ENCODE measurements at places on chromosomes 3 and 15. TPM values are rescaled to one million over a fixed set of nuclear protein-coding genes. Genes with fewer than 3 reads are reported as not detected.

IL17RD gene
- 3.4 TPM for total RNA-seq

COLQ gene
- total RNA-seq: 0.36 TPM

SLC28A2 gene
- not detected for total RNA-seq

SHC4 gene
- 3.9 TPM for total RNA-seq

NRROS gene
- total RNA-seq: 1.0 TPM

CCDC33 gene
- not detected for total RNA-seq

ST8SIA2 gene
- total RNA-seq: not detected

CADM2 gene
- total RNA-seq: not detected

P2RY13 gene
- not detected for total RNA-seq

VEPH1 gene
- 72.0 TPM for total RNA-seq

GPR171 gene
- not detected for total RNA-seq

GOLGA6B gene
- total RNA-seq: not detected

IRAK2 gene
- 22.7 TPM for total RNA-seq

CPN2 gene
- not detected for total RNA-seq

CLDN16 gene
- 0.30 TPM for total RNA-seq

GRIP2 gene
- 0.46 TPM for total RNA-seq

SLC35G2 gene
- 10.1 TPM for total RNA-seq

CAMKV gene
- total RNA-seq: not detected

CCDC39 gene
- not detected for total RNA-seq

CD200 gene
- 12.8 TPM for total RNA-seq

PLA2G4B gene
- total RNA-seq: 1.2 TPM

CFAP100 gene
- not detected for total RNA-seq

LRRC3B gene
- not detected for total RNA-seq

GOLGA8K gene
- 0.36 TPM for total RNA-seq

CSPG4 gene
- 328 TPM for total RNA-seq

PAQR5 gene
- total RNA-seq: 0.03 TPM
